ENCODE measurements at places on chromosomes 3 and 15.

- DNase-seq, result no peak
Observed at GRCh38 chr3:21484057-21484827, 266.8 kb downstream of the ZNF385D start.

DNA sequence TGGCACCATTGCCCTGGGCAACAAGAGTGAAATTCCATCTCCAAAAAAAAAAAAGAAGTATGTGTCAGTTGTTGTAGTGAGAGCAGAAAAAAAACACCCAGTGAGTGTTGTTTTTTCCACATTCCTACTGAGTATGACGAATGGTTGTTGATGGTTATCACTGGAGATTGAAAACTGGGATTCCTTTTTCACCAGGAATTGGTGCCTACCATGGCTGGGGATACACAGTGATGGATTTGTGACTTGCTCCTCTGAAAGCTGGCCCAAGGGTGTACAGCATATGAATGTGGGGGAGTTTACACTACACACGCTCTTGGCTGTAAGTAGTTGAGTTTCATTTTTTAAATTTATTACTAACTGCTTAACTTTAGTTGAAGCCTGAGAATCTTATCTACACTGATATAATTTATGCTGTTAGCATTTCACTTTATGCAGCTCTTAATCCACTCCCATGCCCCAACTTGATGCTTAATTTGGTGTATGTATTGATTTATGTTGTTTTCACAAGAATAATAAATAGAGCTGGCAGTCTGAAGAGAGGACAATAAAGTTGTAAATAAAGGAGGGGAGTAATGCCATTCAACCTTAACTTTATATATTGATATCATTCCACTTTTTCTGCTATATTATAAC, 56.0 kb upstream of the MME start:
- no peak for DNase-seq

GRCh38 chr3:187714404-187714979, 12.1 kb upstream of the RTP2 start:
- DNase-seq, result peak; percentile 55

GRCh38 chr3:112085735-112086075, 484 bp upstream of the C3orf52 start:
- DNase-seq, result no peak

DNA sequence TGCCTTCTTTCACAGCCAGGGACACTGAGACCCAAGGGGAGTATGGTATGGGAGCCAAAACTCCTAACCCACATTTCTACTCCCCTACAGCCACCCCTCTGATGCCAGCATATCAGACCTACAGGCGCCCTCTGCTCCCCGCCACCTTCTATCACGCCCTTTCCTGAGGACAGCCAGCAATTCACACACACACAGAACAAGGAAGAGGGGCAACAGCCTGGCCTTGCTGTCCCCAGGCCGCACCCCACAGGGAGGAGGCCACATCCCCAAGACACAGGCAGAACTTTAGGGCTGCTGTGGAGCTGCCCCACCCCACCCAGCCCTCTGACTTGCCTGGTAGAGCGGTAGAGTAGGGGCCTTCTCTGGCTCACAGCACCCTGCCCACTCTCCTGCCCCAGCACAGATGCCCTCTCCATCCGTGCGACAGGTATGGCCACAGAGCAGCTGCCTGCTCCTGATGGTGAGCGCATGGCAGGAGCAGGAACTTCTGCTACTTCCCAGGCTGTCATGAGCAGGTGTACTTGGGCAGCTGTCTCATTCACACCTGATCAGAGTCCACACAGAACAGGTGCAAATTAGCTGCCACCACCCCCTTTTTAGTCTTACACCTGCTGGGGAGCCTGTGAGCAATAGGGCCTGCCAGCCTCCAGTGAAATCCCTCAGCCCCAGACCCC, 33.4 kb downstream of the CCDC33 start:
- DNase-seq, result no peak

- no peak for DNase-seq
Observed at GRCh38 chr3:69723389-69723788, 15.9 kb upstream of the MITF start.

DNA sequence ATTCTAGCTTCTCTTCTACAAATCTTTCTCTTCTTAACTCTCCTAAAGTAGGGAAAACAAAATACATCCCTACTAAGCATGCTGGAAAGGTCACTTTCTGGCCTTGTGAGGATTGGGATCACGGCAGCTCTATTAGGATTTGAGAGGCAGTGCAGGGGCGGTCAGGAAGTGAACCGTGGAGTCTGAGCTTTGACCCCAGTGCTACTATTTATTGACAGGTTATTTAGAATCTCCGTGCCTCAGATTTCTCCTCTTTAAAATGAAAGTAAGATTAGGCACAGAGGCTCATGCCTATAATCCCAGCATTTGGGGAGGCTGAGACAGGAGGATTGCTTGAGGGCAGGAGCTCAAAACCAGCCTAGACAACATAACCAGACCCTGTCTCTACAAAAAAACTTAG, 42.0 kb upstream of the CHRM5 start:
- no peak for DNase-seq

DNA sequence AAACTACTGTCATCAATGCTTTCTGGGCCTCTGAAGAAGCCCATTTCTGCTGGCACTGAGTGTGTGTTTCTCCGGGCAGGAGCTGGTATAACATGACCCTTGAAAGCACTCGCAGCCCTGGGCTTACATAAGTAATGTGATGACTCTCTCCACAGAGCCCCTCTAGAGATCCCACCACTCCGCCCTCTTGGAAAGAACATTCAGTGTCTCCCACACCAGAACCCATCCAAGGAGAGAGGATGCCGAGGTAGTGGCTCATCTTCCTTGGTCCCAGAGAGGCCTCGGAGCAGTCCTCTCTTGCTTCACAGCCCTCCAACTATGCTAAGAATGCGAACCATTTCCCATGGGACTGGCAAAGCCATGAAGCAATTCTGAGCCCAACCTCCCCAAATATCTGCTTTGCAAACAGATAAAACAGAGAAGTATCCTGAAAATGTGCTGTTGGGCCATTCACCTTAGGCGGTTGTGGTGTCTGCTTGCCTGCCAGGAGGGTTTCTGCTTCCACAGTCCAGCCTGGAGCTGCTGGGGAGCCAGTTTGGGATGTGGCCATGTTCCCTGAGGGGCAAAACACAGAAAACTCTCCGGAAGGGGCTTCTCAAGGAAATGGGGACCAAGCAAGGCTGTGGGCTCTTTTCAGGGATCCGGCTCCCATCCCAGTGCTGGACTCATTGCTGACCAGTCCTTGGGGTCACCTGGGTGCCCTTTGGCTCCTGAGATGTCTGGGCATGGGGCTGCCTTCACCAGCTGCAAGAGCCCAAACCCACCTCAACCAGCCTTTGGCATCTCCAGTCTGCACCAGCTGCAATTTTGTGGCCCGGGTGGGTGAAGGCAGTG, 47.3 kb downstream of the AMOTL2 start:
- no peak for DNase-seq

- DNase-seq, result no peak
Observed at GRCh38 chr3:59692117-59692516, 642.3 kb upstream of the CFAP20DC start.

- no peak for DNase-seq
Observed at GRCh38 chr3:190517687-190518086, 3.8 kb downstream of the IL1RAP start.

GRCh38 chr3:37248164-37248563, 73.8 kb upstream of the LRRFIP2 start:
- no peak for DNase-seq

GRCh38 chr3:29949131-29949530, 657.3 kb upstream of the TGFBR2 start:
- no peak for DNase-seq

GRCh38 chr15:36294359-36294758, 285.1 kb upstream of the CDIN1 start:
- no peak for DNase-seq

- no peak for DNase-seq
Observed at GRCh38 chr3:198107840-198108734, 148.1 kb downstream of the LMLN start.

DNA sequence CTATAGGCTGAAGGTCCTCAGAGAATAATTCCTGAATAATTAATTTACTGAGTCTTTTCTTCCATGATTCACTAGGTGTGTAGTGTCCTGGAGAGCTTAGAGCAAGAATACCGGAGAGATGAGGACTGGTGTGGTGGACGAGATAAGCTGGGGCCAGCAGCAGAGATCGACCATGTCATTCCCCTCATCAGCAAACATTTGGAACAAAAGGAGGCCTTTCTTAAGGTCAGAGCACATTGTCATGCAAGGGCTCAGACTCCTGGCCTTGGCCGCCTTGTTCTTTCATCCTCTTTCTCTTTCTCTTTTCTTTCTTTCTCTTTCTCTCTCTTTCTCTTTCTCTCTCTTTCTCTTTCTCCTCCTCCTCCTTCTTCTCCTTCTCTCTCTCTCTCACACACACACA, 291.4 kb upstream of the UMPS start:
- DNase-seq, result no peak

All from activated CD4-positive, alpha-beta T cell treated with anti-CD3 and anti-CD28 coated beads for 1 hour (primary cell).